ENCODE measurements at places on chromosomes 5 and 9.

GRCh38 chr9:137666513-137666822, 47.7 kb downstream of the EHMT1 start:
- DNase-seq = no peak

- no peak for DNase-seq
Observed at GRCh38 chr5:39076101-39076756, 2.0 kb upstream of the RICTOR start.

DNA sequence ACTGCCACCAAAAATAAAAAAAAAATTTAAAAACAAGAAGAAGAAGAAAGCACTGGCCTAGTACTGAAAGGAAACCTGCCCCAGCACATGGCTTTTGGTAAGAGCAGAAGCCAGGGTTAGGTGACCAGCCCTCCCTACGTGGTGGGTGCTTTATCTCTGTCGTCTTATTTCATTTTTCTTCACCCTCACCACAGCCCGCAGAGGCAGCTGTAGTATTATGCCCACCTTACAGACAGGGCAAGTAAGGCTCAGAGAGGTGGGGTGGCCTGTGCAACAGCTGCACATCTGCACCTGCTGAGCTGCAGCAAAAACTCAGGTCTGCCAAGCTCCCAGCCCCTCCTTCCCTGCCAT, 140.8 kb upstream of the LMX1B start:
- no peak for DNase-seq

GRCh38 chr9:38008168-38009034, 60.6 kb downstream of the SHB start:
- no peak for DNase-seq

DNA sequence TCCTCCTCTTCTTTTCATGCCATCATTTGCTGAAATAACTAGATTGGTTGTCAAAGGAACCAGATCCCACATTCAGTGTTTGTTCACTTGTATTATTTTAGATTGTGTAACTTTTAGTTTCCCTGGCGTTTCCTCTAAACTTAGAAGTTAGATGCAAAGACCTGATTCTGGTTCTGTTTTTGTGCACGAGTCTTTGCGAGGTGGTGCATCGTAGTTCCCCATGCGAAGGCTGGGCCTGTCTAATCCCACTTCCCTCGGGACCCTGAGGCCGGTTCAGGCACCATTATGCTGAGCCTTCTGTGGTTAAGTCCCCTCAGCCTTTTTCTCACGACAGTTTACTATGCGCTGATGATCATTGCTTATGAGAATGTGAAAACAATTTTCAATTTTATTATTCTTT, 219.1 kb upstream of the OTULINL start:
- DNase-seq = no peak

DNA sequence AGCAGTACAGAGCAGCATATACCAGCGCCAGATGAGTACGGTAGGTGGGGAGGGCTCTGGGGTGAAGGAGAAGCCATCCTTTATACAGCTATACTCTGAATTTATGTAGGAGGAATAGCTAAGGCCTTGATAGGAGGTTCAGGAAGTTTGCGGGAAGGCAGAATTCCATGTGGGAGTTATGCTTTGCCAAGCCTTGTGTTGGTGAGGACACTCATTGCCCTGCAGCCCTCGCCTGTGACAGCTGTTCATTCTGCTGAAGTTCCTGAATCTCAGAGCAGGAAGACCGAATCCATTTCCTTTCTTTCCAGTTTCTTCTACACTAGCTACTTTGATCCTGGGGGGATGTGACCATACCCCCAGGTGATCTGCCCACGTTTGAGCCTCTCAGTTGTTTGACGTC, 7.7 kb downstream of the MFAP3 start:
- DNase-seq = no peak

DNA sequence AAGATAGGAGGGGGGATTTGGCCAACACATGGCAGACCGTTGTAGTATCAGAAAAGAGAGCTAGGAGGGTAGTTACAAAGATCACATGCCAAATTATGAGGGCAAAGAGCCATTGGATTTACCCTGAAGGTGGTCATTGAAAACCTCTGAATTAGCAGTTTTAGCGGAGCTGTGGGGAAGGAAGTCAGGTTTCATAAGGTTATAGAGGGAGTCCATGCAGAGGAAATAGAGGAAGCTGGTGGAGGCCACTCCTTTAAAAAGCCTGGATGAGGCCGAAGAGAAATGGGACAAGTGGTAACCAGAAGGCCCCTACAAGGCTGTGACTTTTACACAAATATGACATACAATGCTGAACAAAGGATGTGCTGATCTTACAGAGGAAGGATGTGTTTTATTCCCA, 13.2 kb downstream of the DOCK8 start:
- no peak for DNase-seq

- no peak for DNase-seq
Observed at GRCh38 chr9:89367281-89367680, 49.0 kb downstream of the SECISBP2 start.

DNA sequence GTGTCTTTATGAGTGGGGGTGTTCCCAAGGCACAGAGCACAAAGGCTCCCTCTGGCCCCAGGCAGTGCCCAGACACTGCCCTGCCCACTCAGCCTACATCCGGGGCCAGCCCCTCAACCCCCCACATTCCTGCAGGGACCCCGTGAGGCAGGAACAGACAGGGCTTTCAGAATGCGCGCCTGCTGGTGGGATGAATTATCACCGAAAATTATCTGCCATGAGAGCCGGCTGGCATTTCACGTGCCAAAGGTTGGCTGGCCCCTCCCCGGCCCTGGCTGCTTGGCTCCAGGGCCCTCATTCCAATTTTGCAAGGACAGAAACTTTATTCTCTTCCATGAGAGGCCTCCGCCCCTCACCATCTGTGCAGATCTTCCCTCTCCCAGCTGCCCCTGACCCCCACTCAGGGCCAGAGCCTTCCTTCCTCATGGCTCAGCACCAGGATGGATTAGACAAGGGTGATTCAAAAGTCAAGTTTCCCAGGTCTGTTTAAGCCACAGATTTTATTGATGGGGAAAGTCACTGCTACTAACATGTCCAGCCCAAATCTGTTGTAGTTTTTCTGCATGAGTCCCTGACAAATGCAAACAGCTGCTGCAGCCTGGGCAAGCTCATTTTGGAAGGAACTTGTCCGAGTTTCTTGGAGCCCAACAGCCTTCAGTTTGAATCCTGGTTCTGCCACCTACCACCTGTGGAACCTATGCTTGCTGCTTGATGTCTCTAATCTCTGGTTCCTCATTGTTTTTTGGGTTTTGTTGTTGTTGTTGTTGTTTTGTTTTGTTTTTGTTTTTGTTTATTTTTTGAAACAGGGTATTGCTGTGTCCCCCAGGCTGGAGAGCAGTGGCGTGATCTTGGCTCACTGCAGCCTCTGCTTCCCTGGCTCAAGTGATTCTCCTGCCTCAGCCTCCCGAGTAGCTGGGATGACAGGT, 32.3 kb upstream of the WDR38 start:
- DNase-seq = no peak

GRCh38 chr9:106417685-106418084, 445.3 kb upstream of the ZNF462 start:
- DNase-seq = no peak

DNA sequence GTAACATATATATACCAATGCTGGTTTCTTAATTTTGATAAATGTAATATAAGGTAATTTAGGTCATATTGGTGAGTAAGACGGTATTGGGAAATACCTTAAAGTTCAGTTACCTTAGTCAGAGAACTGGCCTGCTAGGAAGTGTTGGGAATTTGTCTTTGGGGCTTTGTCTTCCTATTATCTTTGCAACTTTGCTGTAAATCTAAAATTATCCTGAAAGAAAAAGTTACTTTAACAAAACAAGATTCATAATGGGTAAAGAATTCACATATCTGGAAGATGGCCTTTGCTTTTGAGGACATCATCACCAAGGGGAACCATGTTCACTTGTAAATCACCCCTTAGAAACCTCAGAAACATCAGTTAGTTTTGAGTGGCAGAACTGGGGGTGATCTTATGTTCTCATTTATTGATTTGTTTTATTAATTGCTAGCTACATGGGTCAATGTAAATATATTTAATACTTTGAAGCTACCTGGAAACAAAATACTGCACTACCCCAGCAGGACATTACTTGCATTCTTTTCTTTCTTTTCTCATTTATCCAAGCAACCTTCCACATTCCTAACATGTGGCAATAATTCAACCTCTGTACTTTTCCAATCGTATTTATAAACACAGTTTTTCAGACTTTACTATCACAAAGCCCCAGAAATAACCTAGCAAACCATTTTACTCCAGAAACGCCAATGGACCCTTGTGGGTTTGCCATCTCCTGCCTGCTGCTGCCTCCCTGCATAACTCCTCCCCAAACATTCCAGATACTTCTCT, 41.4 kb downstream of the GLIS3 start:
- no peak for DNase-seq

DNA sequence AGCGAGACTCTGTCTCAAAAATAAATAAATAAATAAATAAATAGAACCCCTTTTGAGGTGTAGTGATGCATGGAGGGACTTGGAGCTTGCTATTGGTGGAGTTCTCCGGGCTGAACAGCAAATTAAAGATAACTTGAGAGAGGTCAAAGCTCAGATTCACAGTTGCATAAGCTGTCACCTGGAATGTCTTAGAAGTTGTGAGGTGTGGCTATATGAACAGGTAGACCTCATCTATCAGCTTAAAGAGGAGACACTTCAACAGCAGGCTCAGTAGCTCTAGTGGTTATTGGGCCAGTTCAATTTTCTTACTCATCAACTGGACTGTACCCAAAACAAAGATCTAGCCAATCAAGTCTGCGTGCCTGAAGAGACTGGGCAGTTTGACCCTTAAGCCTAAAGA, 11.7 kb upstream of the STING1 start:
- no peak for DNase-seq

DNA sequence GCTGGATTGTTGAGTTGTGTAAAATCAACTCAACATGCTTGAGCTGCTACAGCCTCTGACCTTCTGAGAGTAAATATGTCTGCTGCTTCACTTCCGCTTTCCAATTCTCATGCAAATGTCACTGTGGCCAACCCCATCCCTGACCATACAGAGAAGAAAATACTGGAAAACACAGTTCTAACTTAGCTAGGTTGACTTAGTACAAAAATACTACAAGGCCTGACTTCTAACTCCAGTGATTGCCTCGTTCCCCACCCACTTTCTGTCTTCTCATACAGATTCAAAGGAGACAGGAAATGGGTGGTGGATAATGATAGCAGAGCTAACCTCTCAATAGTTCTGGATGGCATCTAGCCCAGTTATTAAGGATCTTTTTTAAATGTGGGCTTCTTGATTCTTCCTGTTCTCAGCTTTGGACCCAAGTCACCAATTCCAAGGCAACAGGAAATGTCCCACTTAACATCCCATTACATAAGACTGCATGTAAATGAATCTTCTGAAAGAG, 226.6 kb upstream of the SLC24A2 start:
- no peak for DNase-seq

DNA sequence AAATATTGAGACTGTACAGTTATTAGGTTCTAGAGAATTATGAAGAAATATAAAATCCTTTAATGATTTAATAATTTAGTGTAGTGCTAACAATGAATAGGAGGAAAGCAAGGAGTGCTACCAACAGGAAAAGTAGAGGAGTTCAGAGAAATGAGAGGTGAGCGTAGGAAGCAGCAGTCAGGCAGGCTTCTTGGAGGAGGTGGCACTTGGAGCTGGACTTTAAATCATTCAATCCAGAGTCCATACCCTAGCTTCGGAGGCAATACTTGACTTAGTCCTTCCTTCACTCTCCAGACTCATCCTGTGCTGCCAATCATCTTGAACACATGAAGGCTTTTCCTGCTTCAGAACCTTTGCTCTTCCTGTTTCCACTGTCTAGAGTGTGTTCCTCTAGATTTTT, 254.3 kb downstream of the GRIA1 start:
- no peak for DNase-seq

- DNase-seq = no peak
Observed at GRCh38 chr9:113520109-113520642, 56.6 kb downstream of the RGS3 start.

GRCh38 chr5:21685522-21685921, 1167.6 kb downstream of the CDH12 start:
- no peak for DNase-seq

- DNase-seq = no peak
Observed at GRCh38 chr5:167050568-167051401, 1240.7 kb upstream of the WWC1 start.

DNA sequence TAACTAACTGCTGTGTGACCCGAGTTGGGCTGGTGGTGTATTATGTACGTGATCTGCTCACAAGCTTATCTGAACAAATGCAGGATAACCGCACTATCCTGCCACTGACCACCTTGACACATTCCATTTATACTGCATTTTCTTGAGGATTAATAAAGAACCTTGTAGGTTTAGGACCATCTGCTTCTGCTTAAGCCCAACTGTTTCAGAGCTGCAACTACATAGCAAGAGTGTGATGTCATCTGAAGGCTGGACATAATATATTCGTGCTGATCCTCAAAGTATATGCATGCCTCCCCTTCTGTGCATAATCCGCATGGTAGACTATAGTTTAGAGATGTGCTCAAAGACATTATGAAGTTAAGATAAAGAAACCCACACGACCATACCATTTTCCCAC, 435.9 kb downstream of the BNC2 start:
- DNase-seq = no peak

GRCh38 chr5:45162974-45163373, 354.2 kb downstream of the MRPS30 start:
- DNase-seq = no peak

- DNase-seq = no peak
Observed at GRCh38 chr5:171736976-171737891, 48.4 kb upstream of the SMIM23 start.

DNA sequence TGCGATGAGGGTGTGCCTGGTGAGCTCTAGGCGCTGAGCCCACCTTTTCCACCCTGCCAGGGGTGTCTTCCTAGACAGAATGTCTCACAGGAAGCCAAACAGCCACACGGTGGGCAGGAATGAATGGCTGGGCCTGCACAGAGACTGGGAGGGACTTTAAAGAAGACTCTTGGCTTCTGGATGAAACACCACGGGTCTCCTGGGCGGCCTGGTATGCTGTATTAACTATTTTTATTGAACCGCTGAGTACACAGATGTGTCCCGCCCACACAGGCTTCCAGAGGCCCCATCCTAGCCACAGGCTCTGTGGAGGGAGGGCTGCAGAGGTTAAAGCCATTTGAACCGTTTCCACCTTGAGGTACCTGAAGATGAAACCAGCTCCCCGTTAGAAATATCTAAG, 115.2 kb upstream of the CXCL14 start:
- no peak for DNase-seq

DNA sequence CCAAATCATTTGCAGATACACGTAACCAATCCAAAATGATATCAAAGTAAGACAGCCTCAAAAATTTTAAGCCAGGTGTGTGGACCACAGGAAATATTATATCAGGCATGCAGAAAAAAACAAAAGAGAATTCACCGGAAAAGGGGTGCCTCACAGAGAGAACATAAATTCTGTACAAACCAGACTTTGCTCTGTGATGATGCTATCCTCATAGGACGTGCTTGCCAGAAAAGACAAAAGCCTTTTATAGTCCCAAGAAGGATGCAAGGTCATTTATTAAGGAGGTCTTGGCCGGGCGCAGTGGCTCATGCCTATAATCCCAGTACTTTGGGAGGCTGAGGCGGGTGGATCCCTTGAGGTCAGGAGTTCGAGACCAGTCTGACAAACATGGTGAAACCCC, 16.8 kb upstream of the ATP6V1G1 start:
- DNase-seq = no peak

Measured in stimulated activated CD4-positive, alpha-beta T cell treated with anti-CD3 and anti-CD28 coated beads, TNF-alpha, amount 100 ng/mL, for 1 hour (primary cell).